ENCODE measurements at places on chromosomes 16 and 17.
A peak's percentile ranks its signal among the peaks of the same experiment; 100 is the strongest.

DNA sequence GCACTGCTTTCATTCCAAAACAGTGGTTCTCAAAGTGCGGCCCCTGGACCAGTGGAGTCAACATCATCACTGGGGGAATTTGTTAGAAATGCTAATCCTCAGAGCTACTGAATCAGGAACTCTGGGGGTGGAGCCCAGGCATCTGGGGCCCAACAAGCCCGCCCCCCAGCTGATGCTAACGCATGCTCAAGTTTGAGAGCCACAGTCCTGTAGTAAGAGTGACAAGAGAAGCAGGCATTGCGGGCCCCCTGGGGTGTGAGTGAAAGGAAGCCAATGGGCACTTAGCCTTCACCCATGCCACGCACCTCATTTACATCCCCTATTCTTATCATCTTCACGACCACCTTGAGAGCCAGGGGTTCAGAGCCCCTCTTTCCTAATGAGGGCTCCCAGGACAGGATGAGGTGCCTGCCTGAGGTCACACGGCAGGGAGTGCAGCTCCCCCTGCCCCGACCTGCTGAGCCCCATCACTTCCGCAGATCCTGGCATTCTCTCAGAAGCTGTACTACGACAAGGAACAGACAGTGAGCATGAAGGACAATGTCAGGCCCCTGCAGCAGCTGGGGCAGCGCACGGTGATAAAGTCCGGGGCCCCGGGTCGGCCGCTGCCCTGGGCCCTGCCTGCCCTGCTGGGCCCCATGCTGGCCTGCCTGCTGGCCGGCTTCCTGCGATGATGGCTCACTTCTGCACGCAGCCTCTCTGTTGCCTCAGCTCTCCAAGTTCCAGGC lies 9.1 kb downstream of the CA4 start:
- no peak for DNase-seq

- peak; percentile 76 for DNase-seq
Observed at GRCh38 chr17:29778956-29779811, 150.8 kb downstream of the SSH2 start.

GRCh38 chr16:85868495-85868894 lies 30.5 kb upstream of the IRF8 start:
- no peak for DNase-seq

DNA sequence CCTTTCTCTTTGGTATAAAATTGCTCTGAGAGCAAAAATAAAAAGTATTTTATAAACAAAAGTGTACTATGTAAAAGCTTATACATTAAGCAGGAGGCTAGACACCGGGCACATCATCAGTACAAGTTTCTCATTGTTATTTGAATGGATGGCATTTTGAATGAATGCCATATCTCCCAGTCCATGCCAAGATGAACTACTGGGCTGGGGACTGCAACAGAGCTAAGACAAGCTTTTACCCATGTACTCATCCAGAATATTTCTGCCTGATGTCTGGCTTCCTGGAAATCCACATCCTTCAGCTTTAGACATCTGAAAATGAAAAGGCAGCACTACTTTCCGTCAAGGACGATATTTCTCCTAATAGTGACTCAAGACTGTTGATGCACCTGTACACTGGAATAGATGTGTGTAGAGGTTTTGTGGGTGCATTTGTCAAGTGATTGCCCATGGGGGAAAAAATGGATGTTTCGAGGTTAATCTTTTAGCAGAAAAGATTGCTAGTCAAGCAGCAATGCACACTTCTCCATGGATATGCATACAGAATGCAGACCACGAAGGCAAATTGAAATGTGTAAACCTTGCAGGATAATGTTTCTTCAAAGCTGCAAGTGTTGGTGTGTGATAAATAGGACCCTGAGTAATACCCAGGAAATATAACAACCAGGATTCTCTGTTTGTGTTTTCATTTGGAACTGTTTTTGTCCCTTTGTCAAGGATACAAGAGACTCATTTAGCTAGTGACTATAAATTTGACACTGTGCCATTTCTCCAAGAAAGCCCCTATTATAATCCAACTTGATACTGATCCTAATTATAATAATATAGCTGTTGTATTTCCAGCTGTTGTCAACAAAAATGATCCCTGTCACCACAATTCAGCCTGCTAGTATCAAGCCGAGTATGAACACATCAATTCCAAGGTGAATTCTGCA lies 173.8 kb downstream of the CDH8 start:
- DNase-seq: no peak

DNA sequence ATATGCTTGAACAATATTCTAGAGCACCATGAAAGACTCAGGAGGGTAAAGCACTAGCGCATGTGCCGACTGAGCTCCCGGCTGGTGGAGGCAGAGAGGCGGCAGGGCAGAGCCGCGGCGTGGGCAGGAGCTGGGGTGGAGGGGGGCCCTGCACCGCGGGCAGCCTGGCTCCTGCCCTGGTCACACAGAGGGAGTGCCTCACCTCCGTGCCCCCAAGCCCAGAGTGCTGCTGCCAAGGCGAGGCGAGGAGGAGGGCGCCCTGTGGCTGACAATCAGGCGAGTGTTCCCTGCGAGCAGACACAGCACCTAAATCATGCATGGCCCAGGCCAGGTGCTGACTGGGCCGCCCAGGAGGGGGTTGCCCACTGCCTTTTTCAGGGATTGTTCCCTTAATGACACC lies 105.8 kb upstream of the TNRC6C start:
- no peak for DNase-seq

GRCh38 chr16:1197237-1197866 lies 27.7 kb downstream of the TPSG1 start:
- no peak for DNase-seq

DNA sequence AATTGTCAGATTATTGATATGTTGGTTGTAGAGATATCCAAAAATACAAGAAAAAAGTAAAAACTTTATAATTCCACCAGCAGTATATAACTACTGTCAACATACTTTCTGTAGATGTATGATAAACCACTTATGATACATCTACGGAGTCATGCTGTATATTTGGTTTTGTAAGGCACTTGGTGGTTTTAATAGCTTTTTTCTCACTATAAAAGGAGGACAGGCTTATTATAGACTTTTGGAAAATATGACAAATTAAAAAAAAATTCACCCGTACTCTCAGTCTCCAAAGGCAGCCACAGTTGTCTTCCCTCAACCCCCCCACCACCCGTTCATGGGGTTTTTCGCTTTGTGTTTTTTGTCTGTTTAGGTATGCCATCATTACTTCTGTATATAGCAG lies 14.8 kb downstream of the RAI1 start:
- DNase-seq: no peak

GRCh38 chr17:63433746-63434591 lies 12.1 kb downstream of the CYB561 start:
- no peak for DNase-seq

- DNase-seq: no peak
Observed at GRCh38 chr16:69405757-69406156, 18.7 kb upstream of the CYB5B start.

- DNase-seq: no peak
Observed at GRCh38 chr16:66207883-66208265, 158.6 kb upstream of the CDH5 start.

DNA sequence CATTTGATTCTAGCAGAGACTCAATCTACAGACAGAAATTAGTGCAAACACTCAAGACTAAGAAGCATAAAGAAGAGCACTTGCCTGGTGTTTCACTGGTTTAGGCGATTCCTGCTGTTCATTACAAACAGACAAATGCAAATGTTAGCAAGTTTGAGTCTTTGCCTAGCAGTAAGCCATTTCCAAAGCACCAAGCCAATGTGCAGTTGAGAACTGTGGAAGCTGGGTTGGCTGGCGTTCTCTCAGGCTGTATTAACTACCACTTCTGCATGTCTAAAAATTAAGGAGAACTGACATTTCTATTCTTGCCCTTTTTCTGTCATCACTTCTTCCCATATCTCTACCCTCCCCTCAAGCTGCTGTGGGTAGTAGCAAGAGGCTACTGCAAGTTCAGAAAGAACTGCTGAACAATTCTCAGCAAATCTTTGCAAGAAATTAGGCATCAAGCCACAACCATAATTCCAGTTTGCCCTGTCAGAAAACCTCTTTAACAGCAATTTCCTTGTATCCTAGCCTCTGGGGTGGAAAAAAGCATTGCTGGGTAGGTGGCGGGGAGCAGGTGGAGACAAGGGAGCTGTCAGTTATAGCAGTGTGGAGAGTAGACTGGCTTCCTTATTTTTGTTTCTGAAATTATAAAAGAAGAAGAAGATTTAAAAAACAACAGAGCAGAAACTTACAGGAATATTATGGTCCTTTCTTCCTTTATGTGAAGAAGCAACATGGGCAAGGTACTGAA lies 53.8 kb downstream of the MYH10 start:
- DNase-seq: no peak

- DNase-seq: no peak
Observed at GRCh38 chr17:54944796-54945195, 23.7 kb downstream of the COX11 start.

GRCh38 chr17:17183744-17184143 lies 22.4 kb downstream of the PLD6 start:
- no peak for DNase-seq

- no peak for DNase-seq
Observed at GRCh38 chr17:66032082-66032712, 159.7 kb downstream of the CEP112 start.

GRCh38 chr17:57999496-58000017 lies 7.5 kb downstream of the SRSF1 start:
- no peak for DNase-seq

GRCh38 chr17:60165971-60166370 lies 16.2 kb downstream of the CA4 start:
- no peak for DNase-seq

- DNase-seq: peak; percentile 97
Observed at GRCh38 chr17:41918314-41919164, at the start of gene ACLY. ACLY (minus strand) TSS chr17:41918951; CDS start chr17:41913873, 5,078 bp downstream.

DNA sequence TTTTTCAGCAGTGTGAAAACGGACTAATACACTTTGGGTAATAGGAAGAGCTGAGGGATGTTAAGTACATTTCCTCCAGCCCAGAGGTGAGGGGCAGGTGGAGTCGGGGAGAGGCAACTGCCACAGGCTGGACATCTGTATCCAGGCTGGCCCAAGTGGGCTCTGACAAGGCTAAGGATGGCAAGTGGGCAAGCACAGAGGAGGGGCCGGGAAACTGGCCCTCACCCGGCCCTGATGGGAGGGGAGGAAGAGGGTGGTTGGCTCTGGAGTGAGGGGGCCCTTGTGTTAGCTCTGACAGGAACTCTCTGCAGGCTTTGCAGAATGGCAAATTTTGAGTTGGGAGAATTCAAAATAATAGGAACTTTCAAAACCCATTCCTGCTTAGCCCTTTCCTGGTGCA lies 251.0 kb upstream of the TNRC6C start:
- DNase-seq: no peak

DNA sequence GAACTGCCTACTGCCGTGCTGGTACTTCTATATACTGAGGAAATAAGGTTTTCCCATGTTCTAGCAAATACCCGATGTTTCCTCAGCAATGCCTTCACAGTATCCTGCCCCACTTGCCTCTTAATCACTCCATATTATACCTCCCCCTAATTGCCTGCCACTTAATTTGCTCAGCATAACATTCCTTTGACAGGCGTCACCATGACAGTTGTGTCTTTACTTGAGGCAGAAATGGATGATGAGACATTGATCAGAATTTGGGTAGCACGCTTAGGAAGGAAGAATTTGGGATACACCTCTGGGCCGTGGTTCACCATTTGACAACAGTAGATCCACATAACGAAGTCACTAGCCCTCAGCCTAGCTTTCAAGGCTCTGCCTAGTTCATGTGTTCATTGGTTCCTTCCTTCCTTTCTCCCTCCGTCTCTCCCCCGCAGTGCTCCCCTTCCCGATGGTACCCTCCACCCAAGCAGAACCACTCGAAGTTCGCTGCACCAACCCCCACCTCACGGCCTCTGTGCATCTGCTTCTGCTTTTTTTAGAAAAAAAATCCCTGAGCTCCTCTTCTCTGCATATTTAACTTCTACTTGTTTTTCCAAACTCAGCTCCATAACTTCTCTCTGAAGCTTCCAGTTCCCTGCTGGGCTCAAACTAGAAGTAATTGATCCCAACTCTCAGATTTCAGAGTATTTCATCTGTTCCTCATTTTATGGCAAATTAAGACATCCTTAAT lies 19.4 kb downstream of the IQCK start:
- no peak for DNase-seq

DNA sequence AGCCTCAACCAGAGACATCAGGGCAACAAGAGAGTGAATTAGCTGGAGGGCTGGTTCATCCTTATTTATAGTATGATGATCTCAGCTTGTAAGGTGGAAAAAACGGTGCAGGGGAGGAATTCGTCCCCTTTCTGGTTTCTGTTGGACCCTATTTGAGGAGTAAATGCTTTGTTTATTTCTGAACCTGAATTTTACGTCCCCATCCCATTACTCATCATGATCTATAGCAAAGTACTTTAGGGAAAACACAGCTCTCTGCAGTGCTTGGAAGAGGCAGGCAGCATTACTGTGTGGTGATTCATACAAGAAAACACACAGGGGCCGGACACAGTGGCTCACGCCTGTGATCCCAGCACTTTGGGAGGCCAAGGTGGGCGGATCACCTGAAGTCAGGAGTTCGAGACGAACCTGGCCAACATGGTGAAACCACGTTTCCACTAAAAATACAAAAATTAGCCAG lies 8.0 kb upstream of the VAT1L start:
- DNase-seq: no peak

GRCh38 chr16:31135535-31136286 lies at the start of gene PRSS8:
PRSS8 (minus strand) TSS chr16:31135727; CDS start chr16:31135498, 229 bp downstream.
- no peak for DNase-seq

DNA sequence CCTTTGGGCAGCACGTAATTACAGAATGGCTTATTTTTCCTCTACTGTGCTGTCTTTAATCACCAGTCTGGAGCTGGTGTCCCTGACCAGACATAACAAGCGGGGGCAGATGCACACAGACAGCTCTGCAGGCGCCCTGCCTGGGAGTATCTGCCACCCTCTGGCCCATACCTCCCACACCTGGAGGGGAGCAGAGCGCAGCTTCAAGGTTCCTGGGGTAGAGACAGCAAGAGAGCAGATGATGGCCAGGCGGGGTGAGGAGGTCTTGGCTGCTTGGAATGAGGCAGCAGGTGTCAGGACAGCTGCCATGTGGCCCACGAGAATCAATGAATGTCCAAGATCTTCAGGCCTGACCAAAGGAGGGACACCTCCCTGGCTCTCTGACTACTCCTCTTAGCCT lies 23.8 kb downstream of the TMEM94 start:
- DNase-seq: no peak

GRCh38 chr17:56169621-56170020 lies 16.3 kb downstream of the ANKFN1 start:
- DNase-seq: no peak

- no peak for DNase-seq
Observed at GRCh38 chr16:88653596-88654362, 2.9 kb upstream of the CYBA start.

DNA sequence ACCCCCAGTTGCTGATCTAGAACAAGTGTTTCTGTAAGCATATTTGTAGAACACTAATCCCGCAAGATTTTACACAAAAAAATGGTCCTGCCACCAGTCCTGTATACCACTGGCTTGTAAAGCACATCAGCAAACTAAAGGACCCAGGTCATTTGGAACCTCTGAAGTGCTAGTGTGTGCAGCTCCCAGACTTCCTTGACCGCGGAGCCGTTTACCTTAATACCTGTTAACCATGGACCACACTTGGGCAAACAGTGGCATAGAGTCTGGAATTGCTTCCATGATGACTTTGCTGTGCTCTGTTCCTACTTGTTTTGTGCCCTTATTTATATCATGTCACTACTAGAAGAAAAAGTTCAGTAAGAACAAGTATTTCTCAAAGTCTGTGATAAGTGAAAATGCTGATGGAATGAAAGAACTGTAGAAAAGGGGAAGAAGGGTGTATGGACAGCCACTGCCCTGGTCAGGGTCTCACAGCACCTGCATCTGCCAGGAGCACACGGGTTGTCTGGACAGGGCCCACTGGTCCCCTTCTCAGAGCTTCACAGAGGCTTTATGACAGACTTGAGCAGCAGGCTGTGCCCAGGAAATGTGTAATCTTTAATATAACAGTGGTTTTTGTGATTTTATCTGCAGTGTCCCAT lies 29.3 kb downstream of the ALDH3A2 start:
- DNase-seq: no peak
